Activated T-cell treated with anti-CD3 and anti-CD28 coated beads for 48 hours (primary cell): ENCODE measurements at places on chromosomes 5 and 9.

- DNase-seq: no peak
These were observed 19.6 kb upstream of the RNF20 start for GRCh38 chr9:101514071-101514470.

- no peak for DNase-seq
These were observed 29.4 kb upstream of the ADAMTS2 start for GRCh38 chr5:179374506-179375235.

- DNase-seq: no peak
These were observed 17.4 kb upstream of the ADRB2 start for GRCh38 chr5:148808864-148809642.

GRCh38 chr5:132013711-132014110 lies 2.3 kb upstream of the ACSL6 start:
- no peak for DNase-seq

DNA sequence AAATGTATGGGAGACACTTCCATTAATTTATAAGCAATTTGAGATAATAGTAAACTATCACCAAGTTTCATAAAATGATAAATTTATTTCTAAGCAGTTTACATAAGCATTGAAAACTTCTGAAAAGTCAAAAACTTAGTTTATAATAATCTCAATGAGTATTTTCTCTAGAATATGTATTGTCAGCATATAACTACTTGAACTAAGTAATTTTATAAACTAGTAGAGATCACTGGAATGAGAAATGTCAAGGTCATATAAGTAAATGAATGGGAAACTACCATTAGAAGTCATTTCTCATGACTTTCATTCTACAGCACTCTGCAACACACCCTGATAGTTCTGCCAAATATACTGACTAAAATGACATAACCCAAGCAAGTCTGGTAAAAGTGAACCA lies 3.4 kb downstream of the TBCA start:
- no peak for DNase-seq

- DNase-seq: no peak
These were observed 217.6 kb downstream of the NFIB start for GRCh38 chr9:14096258-14096922.

DNA sequence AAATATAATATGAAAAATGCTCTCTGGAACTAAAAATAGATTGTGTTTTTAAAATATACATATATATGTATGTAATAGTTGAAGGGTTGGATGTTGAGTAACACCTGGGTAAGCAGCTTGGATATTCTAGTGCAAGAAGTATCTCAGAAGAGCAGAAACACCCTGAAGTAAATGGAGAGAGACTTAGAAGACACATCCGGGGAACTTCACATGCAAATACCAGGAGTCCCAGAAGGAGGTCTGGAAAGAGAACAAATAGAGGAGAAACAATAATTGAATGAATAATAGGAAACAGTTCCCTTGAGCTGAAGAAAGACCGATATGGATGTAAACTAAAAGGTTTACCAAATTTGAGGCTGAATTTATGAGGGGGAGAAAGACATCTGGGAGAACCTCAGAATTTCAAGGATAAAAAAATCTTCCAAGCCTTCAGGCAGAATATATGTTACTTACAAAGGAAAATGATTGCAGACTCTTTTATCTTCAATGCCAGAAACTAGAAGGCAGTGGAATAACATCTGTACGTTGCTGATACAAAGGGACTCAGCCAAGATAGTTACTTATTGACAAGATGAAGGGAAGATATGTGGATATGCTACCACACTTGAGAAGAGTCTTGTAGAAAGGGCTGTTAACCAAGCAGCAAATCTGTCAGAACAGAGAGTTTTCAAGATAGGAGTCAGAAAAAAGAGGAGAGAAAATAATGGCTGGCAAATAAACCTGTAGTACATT lies 42.7 kb downstream of the HSDL2 start:
- no peak for DNase-seq

DNA sequence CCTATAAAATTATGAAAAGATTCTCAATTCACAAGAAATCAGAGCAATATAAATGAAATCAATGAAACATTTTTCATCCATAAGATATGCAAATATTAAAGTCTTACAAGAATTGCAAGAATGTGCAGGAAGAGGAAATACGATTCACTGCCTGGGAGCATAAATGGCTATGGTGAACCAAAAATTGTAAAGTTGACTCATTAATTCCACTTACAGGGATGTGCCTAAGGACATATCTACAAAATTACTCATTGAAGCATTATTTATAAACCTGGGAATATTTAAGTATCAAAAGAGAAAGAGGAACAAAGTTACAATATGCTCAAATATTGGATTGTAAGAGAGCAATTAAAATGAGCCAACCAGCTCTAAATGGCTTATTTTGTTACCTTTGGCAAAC lies 6.9 kb upstream of the NIPSNAP3A start:
- no peak for DNase-seq

DNA sequence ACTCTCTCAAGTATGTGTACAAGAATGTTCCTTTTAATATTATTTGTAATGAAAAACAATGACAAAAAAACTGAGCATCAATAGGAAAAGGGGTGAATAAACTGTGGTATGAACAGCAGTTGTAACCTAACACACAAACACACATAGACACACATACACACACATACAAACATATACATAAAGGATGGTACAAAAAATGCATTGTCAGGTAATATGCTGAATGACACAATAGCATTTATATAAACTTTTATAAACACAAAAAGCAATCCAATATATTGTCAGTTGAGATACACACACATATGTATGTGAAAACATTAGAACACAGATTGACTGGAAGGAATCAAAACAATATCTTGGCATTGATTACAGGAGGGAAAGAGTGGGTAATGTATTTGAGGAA lies 227.0 kb upstream of the ISL1 start:
- DNase-seq: no peak

DNA sequence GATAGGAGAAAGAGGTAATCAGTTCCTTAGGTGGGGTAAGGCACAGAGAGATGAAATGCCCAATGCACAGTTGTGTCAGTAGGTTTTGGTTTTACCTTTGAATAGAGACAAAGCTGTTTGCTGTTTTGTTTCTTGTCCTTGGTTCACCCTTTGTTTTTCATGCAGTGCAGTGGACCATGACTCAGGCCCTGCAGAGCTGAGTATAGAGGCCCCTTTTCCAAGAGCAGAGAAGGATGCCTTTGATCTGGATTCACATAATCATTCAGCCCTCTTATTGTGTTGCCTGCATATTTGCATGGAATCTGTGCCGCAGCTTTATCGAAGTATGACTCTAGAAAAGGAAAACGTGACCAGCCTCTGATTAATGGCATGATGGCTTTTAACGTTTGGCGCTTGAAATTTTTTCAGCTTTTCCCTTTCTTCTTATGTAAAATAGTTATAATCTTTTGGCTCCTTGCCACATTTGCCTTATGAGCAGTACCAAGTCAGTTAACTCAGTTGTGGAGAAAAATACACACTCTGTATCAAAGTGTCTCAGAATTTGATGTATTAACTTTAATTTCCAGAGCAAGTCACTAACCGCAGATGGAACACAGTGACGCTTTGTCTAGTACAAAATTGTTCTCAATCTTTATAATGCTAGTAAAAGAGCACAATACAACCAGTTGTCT lies 197.6 kb downstream of the KDM4C start:
- no peak for DNase-seq

DNA sequence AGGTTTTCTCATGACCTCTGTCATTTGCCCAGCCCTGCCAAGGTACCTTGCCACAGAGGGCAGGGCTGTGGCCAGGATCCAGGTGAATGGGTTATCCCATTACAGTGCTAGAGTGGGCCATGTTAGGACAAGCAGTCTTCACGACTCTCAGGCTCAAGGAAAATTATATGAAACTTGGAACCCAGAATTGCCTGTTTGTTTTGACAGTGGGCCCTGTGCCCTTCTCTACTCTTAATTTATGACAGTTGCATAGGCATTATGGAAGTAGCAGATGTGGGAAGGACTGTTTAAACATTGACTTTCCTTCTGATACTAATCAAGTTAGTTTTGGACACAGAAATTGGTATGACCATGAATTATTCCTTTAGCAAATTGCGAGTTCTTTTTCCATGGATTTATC lies 41.7 kb downstream of the ITGA2 start:
- no peak for DNase-seq

DNA sequence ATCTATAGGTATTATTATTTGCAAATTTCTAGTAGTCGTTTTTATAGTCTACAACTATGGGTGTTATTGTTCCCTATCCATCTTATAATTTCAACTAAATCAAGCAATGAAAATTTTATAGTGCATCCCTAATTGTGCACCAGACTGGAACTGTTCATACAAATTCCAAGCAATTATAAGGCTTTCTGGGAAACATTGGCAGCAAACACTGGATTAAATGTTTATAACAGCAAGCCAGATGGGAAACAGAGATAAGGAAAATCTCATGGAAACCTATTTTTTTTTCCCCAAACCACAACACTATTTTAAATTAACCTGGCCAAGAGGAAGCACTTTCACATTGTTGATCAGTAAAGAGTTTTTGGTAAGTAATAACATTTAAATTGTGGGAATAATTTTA lies 524.3 kb downstream of the RASEF start:
- no peak for DNase-seq

DNA sequence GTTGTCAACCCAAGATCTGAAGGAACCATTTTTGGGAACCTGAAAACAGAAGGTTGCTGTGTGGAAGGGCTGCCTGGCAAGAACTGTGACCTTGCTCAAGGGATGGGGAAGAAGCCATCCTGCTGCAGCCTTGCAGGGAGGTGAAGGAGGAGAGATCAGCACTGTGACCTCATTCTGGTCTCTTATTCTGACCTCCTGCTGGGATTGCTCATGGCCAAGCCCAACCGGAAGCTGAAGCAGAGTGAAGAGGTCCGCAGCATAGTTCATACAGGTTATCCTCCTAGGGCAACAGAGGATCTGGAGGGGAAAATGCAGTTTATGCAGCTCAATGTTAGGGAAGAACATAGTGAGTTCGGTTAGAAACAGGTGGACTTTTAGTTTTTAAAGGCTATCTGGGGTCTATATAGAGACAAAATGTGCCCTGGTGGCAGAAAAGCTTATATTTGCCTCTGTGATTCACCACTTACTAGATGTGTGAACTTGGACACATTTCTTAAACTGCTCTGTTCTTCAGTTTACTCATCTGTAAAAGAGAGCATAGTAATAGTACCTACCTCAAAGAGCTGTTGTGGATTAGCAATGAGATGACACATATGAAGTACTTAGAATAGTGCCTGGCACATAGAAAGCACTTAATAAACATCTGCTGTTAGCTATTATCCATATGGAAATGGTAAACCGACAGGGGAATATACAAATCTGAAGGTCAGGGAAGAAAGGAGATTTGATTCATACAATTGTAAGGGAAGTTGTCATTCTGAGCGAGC lies 57.9 kb upstream of the BNC2 start:
- DNase-seq: no peak

DNA sequence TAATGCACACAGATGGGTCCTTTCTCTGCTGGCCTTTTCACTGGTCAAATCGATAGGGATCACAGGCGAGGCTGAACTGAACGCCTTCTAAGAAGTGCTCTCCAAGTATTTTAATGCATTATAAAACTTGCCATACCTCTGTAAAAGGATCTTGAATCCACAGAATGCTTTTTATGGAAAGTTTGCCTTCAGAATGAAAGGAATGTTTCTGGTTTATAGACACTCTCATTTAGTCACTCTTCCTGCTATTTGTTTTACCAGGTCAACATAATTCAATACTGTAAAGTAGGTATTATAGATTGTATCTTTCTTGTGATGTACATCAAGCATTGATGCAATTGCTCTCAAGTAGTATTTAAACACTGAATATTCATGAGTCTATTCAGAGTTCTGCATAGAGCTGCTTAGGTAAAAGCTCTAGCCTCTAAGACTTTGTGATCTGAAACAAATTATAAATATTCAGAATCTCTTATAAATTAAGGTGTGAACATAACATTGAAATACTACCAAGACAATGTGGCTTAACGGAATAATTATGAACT lies 308.4 kb downstream of the ISL1 start:
- DNase-seq: no peak

DNA sequence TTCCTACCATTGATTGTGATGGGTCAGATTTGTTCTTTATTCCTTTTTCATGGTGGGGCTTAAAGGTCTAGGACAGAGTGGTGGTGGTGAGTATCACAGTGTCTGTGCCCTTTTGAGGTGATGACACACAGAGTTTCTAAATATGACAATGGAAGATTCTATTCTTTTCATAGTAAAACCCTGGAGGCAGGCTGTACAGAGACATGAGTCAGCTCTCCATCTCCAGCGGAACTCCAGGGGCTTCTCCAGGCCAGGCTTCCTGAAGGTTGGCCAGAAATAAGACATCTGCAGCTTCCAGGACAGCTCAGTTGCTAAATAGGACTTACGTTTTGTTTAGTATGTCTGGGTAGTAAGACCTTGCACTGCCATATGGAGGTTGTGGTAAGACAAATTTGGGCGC lies 229.5 kb downstream of the CD180 start:
- no peak for DNase-seq
